ENCODE measurements at places on chromosomes 12 and 14.

DNA sequence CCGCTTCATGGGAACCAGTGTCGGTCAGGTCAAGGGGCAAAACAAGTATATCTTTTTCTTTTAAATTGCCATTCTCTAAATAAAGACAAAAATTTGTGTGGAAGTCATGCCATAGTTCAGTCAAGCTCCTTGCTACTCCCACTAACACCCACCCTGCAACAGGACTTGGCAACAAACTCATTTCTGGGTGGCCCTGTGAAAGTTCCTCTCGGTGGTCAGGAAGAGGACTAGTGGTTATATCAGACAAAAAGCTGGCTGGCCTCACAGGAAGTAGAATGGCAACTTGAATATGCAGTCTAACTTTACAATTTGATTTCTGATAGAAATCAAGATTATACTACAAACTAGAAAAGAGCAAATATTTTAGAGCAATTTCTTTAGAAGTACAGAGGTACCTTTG, 11.2 kb downstream of the DHRS7 start:
- no peak for DNase-seq

DNA sequence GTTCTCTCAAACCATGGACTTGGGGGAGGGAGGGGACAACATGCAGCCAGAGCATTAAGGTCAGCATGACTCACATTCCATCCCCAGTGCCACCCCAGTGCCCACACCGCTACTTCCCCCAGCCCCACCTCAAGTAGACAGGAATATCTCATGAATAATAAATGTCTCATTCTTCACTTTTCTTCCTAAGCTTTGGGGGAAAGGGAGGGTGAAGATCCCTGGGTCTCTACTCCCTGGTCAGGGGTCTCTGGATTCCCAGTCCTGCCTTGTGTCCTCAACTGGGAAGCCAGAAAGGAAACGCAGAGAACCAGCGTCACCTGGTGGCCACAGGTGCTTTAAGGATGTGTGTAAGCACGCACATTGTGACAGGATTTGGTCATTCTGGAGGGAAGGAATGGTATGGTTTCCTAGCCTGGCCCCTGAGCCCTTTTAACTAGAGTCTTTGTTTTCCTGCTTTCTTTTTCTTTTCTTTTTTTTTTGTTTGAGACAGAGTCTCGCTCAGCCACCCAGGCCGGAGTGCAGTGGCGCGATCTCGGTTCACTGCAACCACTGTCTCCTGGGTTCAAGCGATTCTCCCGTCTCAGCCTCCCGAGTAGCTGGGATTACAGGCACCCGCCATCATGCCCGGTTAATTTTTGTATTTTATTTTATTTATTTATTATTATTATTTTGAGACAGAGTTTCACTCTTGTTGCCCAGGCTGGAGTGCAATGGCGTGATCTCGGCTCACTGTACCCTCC, 3.4 kb downstream of the GPR84 start:
- peak; percentile 83 for DNase-seq

DNA sequence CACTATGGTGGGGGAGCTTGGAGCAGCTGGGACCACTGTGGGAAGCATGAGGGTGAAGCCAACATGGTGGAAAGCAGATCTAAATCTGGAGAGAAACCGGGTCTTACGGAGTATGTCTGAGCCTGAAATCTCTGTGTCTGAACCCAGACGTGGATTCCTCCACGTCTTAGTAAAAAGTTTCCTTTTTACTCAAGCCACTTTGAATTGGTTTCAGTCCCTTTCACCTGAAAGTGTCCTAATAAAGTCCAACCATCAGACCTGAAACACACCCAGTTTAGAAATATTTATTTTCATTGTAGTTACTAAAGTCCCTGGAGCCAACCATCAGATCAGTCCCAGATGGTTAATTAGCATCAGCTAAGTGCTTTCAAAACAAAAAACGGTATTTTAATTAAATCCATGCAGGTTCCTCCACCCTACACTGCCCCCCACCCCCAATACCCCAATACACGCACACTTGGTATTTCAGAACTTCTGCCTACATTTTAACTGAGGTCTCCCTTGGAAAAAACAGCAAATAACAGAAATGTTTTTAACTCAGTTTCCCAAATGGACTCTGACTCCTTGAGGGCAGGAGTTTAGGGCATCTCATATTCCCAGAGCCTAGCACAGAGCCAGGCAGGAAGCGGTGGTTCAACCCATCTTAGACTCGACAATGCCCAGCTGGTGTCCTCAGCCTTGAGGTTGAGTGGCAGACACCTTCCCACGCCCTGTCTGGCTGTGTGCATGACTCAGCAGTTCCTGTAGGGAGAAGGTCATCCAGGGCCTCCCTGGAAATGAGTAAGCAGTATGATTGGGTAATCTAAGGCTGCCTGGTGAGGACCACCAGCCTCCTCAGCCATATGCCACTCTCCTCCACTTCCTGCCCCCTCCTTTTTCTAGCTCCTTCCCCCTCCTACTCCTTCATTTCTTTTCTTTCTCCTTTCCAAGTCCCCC, 175.8 kb downstream of the TTC8 start:
- peak; percentile 89 for DNase-seq

DNA sequence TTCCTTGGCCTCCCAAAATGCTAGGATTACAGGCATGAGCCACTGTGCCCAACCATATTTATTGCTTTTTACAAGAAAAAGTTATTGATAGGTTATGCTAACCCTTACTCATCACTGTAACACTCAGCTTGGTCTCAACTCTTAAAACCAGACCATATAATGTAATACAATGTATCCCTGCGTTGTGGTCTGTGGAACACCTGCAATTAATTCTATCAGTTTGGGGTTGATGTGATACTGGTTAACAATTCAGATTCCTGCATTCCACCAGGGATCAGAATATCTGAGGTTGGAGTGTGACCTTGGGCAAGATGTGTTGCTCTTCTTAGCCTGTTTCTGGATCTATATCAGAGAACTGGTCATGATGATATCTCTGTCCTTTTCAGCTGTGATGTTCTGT, 419.0 kb downstream of the RAD51B start:
- DNase-seq, result no peak

DNA sequence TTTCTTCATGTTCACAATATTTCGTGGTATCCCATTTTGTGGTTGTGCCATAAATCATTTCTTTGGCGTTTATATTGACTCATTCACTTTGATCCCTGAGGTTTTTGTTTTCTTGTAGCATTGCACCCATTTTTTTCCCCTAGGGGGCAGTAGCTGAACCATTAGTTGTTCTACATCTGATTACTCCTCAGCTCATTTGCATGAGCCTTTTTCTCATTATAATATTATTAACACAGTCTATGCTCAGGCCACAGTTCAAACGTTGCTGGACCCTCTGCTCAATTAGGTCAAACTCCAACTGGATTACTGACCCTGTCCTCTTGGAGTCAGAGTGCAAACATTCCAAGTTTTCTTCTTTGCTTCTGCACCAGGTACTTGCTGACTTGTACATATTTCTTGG, 475.4 kb upstream of the SEL1L start:
- no peak for DNase-seq

GRCh38 chr12:132723015-132723763, 12.5 kb downstream of the PGAM5 start:
- DNase-seq, result peak; percentile 18

All from astrocyte of the spinal cord (primary cell).